ENCODE measurements at places on chromosomes 4 and X.
A peak's percentile ranks its signal among the peaks of the same experiment; 100 is the strongest.

DNA sequence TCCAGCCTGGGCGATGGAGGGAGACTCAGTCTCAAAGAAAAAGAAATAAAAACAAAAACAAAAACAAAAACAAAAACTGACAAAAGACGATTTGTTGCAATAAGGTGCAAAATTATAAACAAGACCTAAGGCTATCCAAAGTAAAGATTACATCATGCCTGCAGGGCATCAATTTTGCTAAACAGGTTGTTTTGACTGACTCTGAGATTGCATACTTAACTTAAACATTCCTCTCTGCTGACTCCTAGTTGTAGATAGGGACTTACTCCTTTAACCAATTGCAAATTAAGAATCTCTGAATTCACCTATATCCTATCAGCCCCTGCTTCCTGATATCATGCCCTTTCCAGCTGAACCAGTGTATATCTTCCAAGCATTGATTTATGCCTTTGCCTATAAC lies 2687.3 kb downstream of the PCDH7 start:
- DNase-seq, result no peak

DNA sequence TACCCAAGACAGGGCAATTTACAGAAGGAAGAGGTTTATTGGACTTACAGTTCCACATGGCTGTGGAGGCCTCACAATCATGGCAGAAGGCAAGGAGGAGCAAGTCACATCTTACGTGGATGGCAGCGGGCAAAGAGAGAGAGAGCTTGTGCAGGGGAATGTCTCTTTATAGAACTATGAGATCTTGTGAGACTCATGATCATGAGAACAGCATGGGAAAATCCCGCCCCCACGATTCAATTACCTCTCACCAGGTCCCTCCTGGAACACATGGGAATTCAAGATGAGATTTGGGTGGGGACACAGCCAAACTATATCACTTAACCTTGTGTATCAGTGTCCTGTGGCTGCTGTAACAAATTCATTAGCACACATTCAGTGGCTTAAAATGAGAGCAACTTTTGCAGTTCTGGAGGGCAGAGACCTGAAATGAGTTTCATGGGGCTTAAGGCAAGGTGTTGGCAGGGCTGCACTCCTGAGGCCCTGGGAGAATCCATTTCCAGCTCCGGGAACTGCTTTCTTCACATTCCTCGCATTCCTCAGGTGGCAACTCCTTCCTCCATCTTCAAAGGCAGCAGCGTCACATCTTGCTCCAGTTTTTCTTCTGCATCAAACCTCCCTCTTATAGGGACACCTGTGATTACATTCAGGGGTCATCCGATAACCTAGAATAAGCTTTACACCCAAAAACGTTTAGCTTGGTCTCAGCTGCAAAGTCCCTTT lies 22.3 kb upstream of the NSG1 start:
- no peak for DNase-seq

- DNase-seq, result peak; percentile 80
These were observed 14.0 kb upstream of the TMEM156 start for GRCh38 chr4:39046249-39046648.

DNA sequence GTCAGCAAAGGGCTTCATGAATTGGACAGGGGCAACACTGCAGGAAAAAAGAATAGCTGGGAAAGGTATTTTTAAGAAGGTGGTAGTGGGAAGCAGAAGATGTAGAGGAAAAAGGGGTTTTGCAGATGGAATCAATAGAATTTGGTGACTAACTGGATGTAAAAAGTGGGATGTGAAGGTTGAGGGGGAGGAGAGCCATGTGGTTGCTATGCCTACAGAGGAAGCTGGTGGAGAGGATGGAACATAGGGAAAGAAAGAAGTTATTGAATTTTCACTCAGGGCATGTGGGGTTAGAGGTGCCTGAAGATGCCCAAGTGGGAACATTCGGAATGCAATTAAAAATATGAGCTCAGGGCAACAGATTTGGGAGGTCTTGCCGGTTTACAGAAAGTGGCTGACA lies 33.0 kb downstream of the REELD1 start:
- DNase-seq, result no peak

- DNase-seq, result no peak
These were observed 68.3 kb upstream of the RBPJ start for GRCh38 chr4:26252349-26253025.

DNA sequence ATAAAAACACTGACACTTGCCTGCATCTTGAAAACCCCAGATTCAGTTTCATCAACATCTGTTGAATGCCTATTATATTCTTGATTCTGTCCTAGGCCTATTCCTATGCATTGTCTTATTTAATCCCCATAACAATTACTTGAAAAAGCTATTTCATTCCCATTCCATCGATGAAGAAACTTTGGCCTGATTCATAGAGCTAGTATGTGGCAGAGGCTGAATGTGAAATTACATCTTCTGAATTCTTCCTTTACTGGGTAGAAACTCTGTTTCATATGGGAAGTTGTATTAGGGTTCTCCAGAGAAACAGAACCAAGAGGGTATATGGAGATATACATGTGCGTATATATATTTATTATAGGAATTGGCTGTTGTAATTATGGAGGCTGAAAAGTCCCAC lies 35.0 kb upstream of the SLC4A4 start:
- no peak for DNase-seq

- DNase-seq, result peak; percentile 72
These were observed 125.0 kb downstream of the ARHGAP6 start for GRCh38 chrX:11540532-11541377.

GRCh38 chr4:6857009-6857882 lies 52.4 kb upstream of the TBC1D14 start:
- no peak for DNase-seq

GRCh38 chrX:27599928-27600327 lies 9.8 kb downstream of the DCAF8L2 start:
- no peak for DNase-seq

GRCh38 chrX:15956681-15957080 lies 102.1 kb upstream of the AP1S2 start:
- no peak for DNase-seq

DNA sequence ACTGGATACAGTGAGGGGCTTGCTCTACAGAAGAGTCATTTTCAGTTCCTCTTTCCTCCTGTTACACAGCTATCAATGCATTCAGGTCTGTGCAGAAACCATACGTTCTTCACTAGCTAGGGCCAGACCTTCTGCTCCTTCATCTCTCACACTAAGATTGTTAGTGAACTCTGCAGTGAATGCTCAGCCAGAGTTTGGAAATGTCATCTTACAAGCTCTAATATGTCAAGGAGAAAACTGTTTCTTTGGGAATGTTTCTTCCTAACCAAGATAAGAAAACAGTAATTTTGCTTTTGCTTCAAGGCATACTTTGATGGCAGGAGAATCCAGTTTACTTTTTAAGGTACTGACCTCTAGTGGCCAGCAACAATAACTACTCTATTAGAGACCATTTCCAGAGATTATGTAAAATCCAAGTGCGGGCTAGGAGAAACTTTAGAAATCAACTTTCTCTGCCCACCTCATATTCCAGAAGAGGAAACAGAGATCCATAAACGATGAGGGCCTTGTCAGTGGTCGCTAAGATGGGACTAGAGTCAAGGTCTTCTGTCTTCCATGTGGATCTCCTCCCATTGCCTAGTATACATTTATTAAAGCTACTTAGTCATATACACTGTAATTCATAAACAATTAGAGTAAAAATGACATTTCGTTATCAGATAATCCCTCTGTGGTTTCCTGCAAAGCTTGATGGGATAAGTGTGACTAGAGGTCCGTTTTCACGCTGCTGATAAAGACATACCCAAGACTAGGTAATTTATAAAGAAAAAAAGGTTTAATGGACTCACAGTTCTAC lies 12.1 kb upstream of the CC2D2A start:
- DNase-seq, result peak; percentile 69

- no peak for DNase-seq
These were observed 130.4 kb downstream of the MSL3 start for GRCh38 chrX:11888421-11888820.

DNA sequence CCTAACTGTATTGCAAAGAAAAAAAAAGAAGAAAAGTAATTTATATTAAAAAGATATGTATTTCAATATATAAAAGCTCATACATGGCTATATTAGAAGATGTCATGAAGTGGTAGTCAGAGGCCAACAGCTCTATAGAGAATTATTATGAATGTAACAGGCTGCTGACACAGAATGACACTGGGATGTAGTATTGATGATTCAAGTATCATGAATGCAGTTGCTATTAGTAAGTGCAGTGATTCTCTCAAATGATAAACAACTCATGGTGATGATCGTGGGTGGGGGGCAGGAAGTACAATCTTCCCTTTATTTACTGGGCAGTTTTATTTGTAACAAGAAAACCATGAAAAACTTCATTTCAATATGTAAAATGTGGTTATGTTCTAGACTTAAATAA lies 124.6 kb downstream of the COL4A6 start:
- DNase-seq, result no peak

DNA sequence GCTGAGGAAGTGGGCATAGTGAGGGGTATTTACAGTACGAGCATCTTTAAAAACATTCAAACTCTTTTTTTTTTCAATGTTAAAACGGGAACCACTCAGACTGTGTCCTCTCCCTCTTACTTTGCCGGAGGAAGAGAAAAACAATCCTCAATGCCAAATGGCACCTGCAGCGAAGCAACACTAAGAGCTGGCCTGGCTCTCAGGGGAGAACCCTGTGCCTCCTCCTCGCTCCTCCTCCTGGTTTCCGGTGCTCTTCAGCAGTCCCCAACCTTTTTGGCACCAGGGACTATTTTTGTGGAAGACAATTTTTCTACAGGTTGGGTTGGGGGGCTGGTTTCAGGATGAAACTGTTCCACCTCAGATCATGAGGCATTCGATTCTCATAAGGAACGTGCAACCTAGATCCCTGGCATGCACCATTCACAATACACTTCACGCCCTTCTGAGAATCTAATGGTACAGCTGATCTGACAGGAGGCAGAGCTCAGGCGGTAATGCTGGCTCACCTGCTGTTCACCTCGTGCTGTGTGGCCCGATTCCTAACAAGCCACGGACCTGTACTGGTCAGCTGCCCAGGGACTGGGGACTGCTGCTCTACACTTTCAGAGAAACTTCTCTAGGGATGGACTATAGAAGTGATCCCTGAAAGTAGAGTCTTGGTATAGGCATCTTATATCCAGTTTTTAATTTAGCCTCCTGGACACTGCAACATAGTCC lies 404.1 kb downstream of the RAPGEF2 start:
- DNase-seq, result no peak

GRCh38 chrX:45781901-45782553 lies 581.4 kb upstream of the DIPK2B start:
- peak; percentile 38 for DNase-seq

- no peak for DNase-seq
These were observed 66.0 kb downstream of the UBE2K start for GRCh38 chr4:39763714-39764572.

DNA sequence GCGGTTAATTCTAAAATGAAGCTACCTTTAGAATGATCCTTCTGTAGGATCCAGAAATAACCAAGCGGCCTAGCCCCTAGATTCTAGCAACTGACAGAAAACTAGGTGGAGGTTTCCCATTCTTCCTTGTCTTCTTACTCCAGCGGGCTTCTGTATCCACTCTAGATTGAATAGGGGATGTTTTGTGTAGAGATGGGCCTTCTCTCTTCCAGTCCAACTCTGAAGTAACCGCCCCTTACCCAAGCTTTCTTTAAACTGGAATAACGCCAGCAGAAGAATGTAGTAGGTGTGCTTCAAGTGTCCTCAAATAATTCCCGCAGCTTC lies 386 bp upstream of the TMEM184C start:
- DNase-seq, result no peak

GRCh38 chrX:11472879-11473278 lies 179.7 kb downstream of the AMELX start:
- DNase-seq, result no peak

- peak; percentile 19 for DNase-seq
These were observed 64.7 kb downstream of the TMEM156 start for GRCh38 chr4:38967260-38968095.

DNA sequence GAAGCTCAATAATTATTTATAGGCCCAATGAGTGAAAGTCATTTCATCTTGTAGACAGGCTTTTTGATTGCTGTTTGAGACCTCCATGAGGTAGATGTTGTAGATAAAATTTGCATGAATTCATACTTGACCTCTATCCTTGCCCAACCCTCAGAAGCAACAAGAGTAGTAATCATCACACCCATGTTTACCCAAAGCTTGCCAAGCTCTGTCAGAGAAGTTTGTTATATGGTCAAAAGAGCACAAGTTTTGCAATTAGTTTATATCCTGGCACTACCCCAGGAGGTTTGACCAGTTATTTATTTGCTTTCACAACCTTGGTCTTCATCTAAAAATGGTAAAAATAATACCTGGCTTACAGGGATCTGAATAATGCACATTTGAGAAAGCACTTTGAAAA lies 20.7 kb downstream of the ADH7 start:
- DNase-seq, result no peak

DNA sequence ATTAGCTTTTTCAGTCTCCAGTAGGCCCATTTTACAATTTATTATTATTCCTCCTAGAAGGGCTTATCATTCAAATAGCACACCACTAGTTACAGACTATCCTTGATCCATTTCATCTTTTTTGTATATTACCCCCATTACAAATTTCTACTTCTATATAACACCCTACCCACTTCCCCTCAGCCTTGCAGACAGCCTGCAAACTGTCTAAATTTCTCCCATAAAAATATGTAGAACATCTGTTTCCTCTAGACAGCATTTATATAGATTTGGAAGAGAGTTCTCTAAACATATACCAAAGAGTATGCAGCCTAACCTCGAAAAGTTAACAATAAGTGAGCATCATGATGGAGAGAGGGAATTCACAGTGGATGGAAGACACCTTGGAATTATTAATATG lies 30.8 kb downstream of the COMMD8 start:
- DNase-seq, result no peak

GRCh38 chr4:22695917-22696316 lies 3.2 kb downstream of the GBA3 start:
- no peak for DNase-seq

DNA sequence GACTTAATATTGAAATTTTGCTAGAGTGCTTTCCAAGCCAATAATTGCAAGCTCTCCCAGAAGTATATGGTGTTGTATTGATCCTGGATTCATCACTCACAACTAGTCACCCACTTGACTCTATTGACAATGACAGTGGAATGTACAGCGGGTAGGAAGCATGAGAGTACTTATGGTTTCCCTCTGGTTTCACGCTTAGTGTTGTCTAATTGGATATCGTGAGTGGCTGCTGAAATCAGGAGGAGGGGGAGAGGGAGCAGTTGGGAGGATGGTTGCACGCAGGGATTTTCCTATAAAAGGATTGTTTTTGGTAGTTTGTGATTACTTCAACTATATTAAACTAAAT lies 1819.5 kb upstream of the TENM3 start:
- DNase-seq, result no peak

- DNase-seq, result no peak
These were observed 173.7 kb downstream of the PABPC4L start for GRCh38 chr4:134027931-134028330.

DNA sequence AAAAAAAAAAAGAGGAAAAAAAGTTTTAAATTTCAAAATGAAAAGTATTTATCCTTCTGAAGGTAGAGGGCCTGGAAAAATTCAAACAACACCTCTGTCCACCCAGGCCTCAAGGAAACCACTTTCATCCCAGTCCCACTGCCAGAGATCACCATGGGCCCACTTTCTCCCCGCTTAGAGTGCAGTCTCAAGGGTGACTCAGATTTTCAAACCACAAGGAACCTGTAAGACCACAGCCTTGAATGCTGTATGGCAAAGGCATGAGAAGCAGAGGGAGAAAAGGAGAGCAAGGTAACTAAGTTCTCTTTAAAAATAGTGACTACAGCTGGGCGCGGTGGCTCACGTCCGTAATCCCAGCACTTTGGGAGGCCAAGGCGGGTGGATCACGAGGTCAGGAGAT lies 87.9 kb upstream of the PACRGL start:
- no peak for DNase-seq

- DNase-seq, result no peak
These were observed 5.6 kb upstream of the SMIM31 start for GRCh38 chr4:164748375-164748774.

- DNase-seq, result no peak
These were observed 9.1 kb downstream of the NSG1 start for GRCh38 chr4:4395849-4396627.

Measured in MV-4-11 (cell line).